NCI-H460 (cell line): ENCODE measurements at places on chromosomes 5 and 9. TPM values are rescaled to one million over a fixed set of nuclear protein-coding genes. Genes with fewer than 3 reads are reported as not detected.

The PDE6A gene
- 0.02 TPM in 1 of 2 replicates, not detected in the other for total RNA-seq

- no peak for DNase-seq
Measured at GRCh38 chr9:97470076-97470475, 31.4 kb upstream of the TMOD1 start.

The PDE4D gene
- 273 and 291 TPM in 2 replicates for total RNA-seq

GRCh38 chr9:89739511-89739910, 134.7 kb downstream of the GADD45G start:
- no peak for DNase-seq

- no peak for DNase-seq
Measured at GRCh38 chr5:3741374-3741770, 145.7 kb downstream of the IRX1 start.

The CDO1 gene
- 0.12 TPM in 1 of 2 replicates, not detected in the other for total RNA-seq

- no peak for DNase-seq
Measured at GRCh38 chr9:120944434-120944843, 17.8 kb upstream of the TRAF1 start.

DNA sequence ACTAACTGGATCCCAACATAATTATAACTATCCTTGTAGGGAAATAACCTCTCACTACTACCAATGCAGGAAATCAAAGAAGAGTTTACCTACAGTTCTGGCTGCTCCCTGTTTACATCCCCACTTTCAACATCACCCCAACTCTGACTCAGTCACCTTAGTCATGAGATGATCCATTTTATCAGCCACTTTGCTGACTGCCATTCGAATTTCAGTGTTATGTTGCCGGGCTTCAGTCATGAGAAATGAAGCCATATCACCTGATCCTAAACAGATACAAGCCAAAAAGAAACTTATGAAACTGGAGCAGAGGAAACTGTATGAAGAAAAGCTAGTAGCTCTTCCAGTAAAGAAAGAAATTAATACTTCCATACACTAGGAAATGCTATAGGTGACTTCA, 33.7 kb downstream of the SLC31A2 start:
- no peak for DNase-seq

The SHC3 gene
- total RNA-seq = 2.0 and 2.4 TPM in 2 replicates

DNA sequence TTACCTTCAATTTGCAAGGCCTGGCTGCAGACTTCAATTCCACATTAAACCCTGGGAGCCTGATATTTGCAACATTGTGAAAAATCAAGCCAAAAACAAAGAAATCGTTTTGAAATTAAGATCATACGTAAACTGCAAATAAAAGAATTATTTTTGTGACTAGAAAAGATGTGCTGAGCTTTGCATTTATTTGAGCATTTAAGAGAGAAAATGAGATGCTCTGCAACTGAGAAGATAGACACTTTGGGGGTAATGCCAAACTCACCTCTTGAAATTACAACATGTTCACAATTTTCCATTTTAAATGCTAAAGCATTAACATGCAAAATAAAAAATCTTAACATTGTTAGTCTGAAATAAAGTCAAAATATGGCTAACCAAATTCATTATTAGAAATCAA, 46.6 kb downstream of the CSNK1A1 start:
- DNase-seq = no peak

DNA sequence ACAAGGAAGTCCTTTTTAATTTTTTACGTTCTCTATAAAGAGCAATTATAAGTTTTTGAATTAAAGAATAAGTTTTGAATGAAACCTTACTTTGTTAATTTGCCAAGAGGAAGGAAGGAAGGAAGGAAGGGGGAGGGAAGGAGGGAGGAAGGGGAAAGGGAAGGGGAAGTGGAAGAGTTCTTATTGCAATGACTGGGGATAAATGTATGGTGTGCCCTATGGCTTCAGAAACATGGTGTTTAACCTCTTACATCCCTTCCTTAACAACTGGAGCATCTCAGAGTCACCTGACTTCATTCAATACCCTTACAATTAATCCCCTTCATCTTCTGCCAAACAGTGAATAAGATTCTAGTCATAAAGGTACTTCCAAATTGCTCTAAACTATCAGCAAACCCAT, 16.0 kb downstream of the CEMIP2 start:
- DNase-seq = no peak
